AG08395 (cell line): ENCODE measurements at places on chromosomes 7 and 10.
A peak's percentile ranks its signal among the peaks of the same experiment; 100 is the strongest.

- no peak for DNase-seq
These were observed 15.6 kb upstream of the RTKN2 start for GRCh38 chr10:62284221-62284620.

DNA sequence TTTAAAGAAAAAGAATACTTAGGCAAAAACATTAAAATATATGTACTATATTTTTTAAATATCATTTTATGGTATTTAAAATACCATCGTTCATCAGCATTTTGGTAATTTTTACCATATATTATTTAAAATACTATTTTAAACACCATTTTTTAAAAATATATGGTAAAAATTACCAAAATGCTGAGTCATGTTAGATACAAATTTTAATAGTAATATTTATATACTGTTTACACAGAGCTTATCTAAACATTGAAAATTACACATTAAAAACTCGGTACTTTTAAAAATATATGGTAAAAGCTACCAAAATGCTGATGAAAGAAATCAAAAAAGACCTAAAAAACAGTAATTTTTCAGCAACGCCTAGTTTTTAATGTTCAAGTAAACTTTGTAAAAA lies 105.6 kb downstream of the TPK1 start:
- no peak for DNase-seq

DNA sequence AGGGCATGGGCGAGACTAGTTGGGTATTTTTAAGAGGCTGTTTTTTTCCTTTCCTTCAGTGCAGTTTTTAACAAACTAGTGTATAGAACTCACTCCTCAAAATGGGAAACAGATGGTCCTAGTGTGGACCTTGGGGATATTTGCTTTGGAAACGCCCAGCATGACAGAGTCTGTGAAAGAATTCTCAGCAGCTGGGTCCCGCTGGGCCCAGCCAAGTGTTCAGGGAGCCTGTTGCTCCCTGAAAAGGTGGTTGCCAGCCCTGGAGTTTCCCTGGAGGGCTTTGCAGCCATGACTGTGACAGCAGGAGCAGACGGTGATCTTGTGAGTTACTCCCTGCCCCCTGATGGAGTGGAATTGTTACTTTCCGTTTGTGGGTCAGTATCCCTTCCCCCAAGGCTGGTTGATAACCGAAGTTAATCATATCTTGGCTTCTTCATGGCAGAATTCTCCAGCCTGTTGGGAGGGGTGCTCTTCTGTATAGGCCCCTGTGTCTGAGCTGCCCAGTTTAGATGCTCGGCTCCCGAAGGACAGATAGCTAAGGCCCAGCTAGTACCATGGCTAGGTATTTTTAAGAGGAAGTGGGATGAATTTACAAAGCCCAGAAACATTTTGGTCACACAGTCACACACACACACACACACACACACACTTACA lies 278.6 kb upstream of the HABP2 start:
- peak; percentile 79 for DNase-seq

DNA sequence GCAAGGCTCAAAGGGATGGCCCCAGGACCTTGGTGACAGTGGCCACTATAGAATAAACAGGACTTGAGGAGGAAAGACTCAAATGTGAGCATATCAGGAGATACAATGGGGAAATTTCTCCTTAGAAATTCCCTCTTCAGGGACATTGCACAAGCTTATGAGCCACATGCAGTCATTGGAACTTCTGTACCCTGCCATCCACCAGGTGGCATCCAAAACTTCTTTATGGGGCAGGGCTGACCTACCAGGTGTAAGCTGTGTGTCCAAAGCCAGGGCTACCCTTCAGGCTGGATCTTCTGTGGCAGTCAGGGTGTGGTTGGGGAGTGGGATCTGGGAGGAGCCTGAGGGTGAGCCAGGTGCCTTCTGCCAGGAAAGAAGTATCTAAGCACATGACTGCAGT lies 36.6 kb upstream of the LRRC18 start:
- DNase-seq = peak; percentile 31

DNA sequence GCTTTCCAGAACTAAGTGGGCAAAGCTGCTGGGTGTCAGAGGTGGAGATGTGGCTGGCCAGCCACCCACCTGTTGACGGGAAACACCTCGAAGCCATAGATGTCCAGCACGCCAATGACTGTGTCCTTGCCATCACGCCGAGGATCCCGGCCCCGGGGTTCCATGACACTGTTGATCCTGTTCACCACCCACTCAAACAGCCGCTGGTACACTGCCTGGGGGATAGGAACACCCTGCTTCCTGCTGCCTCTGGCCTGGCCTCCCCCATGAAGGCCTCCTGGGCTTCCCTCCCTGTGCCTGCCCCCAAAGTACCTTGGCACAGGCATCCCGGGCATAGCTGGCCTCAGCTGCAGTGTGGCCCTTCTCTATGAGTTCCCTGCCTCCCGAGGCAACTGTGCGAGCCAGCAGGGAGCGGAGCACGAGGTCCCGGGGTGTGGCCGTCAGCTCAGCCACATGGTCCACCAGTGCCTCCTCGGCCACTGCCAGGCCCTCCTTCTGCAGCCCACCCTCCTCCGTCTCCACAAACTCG lies 8.2 kb downstream of the MYO1G start:
- no peak for DNase-seq

GRCh38 chr10:104322416-104322782 lies 15.9 kb downstream of the ITPRIP start:
- DNase-seq = no peak

GRCh38 chr7:134669845-134670373 lies 23.3 kb downstream of the BPGM start:
- DNase-seq = peak; percentile 70
